ENCODE measurements at places on chromosomes 1 and 21.

GRCh38 chr1:73813236-73813635, 384.7 kb downstream of the LRRIQ3 start:
- DNase-seq, result no peak

DNA sequence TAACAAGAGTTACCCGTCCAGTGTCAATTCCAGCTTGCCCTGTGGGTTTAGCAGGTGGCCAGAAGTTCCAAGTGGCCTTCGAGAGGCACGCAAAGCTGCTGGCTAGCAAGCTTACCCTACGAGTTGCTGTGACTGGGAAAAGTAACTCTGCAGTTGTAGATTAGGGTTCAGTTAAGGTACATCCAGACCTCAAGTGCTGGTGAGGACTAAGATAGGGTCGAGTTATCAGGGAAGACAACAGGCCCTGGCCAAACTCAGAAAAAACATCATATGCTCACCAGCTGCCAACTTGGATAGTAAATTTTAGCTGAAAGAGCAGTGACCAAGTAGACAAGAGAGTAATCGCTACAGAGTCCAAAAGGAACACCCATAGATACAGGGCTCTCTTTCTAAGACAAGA, 27.7 kb upstream of the LRRC7 start:
- DNase-seq, result no peak

DNA sequence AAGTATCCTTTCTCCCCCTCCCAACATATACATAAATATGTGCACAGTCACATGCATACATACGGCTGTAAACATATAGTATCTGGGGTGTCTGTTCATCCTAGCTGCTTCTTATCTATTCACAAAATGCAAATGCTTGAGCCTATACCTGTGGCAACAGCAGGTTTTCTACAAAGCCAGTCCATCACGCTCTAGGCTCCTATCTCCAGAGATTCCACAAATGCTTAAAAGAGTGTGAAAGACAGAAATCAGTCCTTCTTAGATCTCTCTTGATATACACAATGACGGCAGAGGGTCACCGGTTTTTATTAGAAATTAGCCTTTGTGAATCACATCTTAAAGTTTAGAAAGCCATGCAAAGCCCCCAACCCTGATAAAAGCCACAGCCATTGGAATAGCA, 139.4 kb downstream of the TPR start:
- DNase-seq, result no peak

DNA sequence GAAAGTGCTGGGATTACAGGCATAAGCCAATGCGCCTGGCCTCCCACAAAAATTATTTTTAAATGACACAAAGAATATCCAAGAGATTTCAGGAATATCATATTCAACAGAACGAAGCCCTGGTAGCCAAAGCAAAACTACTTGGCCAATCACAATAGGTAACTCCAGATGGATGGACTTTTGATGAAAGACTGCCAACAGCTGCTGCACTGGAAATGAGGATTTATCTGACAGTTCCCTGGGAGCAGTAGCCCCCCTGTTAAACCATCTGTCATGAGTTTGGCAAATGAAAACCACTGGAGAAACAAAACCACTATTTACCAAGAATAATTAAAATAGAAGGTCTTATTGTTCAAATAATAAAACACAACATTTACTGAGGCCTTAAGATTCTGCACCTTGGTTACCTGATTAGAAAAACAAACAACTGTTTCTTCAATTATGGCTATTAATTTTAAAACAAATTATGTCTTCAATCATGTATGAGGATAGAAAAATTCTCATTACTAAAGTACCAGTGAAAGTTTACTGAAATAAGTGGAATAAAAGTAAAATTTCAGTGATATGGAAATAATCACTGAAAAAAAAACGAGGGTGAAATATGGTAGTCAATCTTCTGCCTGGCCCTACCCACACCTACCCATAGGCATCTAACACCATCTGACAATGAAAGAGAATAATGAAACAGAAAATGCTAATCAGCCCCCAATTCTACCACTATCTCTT, 34.3 kb upstream of the PSMG1 start:
- no peak for DNase-seq
